ENCODE measurements at places on chromosomes 7 and 10.

DNA sequence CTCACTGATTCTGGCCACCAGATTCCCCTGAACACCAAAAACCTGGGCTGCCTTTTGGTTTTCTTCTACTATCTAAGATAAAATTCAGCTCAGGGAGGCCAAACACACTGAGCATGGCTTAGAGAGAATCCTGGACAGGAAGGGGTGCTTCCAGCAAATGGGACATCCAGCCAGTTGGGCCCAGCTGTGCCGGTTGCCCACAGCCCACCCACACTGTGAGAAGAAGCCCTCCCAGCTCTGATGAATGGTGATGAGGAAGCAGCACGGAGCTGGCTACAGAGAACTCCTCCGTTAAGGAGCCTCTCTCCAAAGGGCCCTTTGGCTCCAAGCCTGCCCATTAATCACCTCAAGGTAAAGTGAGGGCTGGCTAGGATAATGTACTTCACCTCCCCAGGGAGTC, 15.9 kb downstream of the LRRC18 start:
- DNase-seq: no peak

- no peak for DNase-seq
Observed at GRCh38 chr10:6162589-6163356, 40.0 kb upstream of the PFKFB3 start.

DNA sequence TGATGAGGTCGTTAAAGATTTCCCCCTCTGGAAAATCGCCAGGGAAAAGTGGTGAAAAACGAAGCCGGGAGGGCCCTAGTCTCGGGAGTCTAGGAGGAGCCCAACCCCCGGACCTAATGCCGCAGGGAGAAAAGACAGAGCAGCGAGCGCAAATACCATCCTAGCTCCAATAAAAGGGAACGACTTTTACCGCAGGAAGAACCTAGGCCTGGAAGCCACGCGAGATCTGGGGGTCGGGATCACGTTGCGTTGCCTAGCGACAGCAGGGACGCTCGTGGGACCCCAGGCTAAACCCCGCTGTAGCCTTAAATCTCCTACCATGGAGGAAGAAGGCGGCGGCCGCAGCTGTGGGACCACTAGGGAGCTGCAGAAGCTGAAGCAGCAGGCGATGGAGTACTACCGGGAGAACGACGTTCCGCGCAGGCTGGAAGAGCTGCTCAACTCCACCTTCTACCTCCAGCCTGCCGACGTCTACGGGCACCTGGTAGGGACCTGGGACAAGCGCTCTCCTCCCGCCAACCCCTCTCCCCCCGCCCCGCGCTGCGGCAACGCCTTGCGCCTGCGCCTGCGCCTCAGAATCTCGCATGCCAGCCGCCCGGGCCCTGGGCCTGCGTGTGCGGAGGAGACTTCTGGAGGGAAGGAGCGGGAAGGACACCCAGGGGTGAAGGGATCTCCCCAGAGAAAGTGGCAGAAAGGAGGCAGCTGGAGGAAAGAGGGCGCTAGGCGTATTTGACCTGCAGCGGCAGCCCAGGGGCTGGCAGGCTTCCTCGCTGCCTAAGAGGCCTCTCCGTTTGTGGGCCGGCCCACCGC, at the start of gene ENO4:
Gene ENO4 (plus strand): TSS at position 252 of the 810 bp plus-strand sequence. CDS start 68 bp downstream, at position 320.
- peak; percentile 71 for DNase-seq

GRCh38 chr10:88037623-88038022, 174.2 kb downstream of the PTEN start:
- DNase-seq: no peak

DNA sequence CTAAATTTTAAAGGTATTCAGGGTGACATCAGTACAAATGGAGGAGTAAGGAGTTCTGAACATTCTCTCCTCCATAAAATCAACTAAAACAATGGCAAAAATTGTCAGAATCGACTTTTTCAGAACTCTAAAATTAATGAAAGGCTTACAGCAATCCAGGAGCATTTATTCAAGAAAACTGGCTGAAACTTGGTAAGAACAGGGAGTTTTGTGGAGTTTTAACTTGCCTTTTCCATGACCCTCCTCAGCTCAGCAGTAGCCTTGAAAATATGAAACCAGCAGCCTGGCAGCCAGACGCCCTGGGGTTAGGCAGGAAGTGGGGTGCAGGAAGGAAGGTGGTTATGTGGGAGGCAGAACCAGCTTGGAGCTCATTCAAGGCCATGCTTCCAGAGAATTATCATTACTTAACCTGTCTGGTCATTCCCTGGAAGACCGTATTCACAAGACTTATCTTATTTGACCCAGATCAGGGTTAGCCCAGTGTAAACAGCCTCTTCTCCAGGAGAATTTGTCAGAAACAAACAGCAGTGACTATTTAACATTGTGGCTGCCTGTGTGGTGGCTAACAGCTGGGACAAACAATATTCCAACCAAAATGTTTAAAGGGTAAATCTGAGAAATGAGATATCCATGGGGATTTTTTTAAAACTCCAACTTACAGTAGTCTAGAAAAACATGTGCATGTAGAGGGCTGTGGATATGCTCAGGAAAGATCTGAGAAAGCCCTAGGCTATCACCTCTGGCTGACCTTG, 75.7 kb upstream of the MACROH2A2 start:
- DNase-seq: no peak

DNA sequence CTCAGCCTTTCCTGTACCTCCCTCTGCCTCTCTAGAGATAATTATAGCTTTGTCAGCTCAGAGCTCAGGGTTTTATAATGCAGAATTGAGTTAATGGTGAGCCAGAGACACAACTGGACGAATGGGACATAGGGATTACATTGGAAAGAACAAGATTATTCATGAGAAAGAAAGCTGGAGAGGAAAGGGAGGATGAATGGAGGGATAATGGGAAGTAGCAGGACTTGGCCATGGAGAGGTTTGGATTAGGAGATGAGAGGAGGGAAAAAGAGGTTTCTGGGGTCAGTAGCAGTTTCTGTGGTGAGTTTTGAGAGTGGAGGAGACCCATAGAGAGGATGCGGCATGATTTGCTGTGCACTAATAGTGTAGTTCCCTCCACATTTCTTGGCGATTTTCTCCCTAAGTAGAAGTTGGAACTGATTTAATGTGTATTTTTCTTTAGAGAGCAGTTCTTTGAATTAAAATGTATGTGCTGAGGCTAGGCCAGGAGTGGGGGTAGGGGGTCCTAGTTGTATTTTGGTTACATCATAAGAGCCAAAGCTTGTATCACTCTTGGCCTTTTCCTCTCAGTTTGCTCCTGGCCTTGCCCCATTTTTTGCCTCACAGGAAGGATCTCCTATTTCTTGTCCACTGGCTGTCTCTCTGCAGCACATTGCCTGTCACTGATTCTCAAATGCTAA, 107.4 kb downstream of the MKX start:
- DNase-seq: no peak

DNA sequence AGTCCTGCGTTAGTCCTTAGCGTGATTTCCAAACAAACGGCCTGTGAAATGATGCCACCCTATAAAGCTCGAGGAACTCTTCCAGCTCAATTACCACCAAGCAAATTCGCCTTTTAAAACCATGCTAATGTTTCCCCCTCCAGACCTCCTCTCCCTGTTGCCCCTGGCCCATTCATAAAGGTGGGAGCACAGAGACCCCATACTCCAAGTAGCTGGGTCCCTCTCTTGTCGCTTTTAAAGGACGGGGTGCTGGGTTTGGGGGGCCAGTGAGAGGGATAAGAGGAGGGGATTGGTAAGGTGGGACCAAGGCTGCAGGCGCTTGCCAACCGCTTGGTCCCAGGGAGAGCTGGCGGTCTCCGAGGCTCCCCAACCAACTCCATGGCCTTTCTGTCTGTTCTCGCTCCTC, 1.2 kb downstream of the HMX2 start:
- DNase-seq: no peak

GRCh38 chr7:106205621-106206222, 79.1 kb downstream of the NAMPT start:
- DNase-seq: no peak

Measured in substantia nigra (tissue), 51 donors.